ENCODE measurements at places on chromosomes 7 and 10. TPM values are rescaled to one million over a fixed set of nuclear protein-coding genes. Genes with fewer than 3 reads are reported as not detected.

The GIMAP4 gene
- 47.9 TPM for total RNA-seq

The LOXL4 gene
- total RNA-seq, result 0.10 TPM

The ABCB4 gene
- total RNA-seq, result 7.2 TPM

The SEMA3C gene
- 9.7 TPM for total RNA-seq

The ODAD2 gene
- 0.10 TPM for total RNA-seq

The NEUROD6 gene
- total RNA-seq, result not detected

The HDAC9 gene
- total RNA-seq, result 20.9 TPM

The LIPF gene
- not detected for total RNA-seq

The WNT8B gene
- not detected for total RNA-seq

The NPFFR1 gene
- under 0.01 TPM for total RNA-seq

The ZNF783 gene
- total RNA-seq, result 8.5 TPM

The IFRD1 gene
- total RNA-seq, result 180 TPM

The LRIT1 gene
- not detected for total RNA-seq

The LRRN3 gene
- total RNA-seq, result 3.8 TPM

The EEPD1 gene
- 4.1 TPM for total RNA-seq

The PPP1R17 gene
- total RNA-seq, result not detected

The SRGN gene
- total RNA-seq, result 1,782 TPM

The TMEM26 gene
- not detected for total RNA-seq

The NEBL gene
- total RNA-seq, result 0.10 TPM
